NCI-H1092 (cell line): ENCODE measurements at places on chromosomes 6 and 20.

DNA sequence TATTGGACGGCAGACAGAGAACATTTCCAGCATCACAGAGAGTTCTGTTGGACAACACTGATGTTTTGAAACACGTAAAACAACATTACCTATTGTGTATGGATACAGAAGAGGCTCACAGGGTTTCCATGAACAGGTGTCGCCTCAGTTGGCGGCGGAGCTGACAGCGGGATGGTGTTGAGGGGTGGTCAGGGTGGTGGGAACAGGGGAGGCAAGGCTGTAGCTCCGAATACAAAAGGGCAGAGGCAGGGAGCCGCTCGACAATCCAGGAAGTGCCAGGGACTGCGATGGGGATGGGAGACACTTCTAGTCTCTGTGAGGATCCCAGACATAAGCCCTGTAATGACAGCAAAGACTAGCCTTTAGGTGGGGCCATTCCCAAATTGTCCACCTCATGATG lies 14.5 kb upstream of the PI16 start:
- DNase-seq: no peak

DNA sequence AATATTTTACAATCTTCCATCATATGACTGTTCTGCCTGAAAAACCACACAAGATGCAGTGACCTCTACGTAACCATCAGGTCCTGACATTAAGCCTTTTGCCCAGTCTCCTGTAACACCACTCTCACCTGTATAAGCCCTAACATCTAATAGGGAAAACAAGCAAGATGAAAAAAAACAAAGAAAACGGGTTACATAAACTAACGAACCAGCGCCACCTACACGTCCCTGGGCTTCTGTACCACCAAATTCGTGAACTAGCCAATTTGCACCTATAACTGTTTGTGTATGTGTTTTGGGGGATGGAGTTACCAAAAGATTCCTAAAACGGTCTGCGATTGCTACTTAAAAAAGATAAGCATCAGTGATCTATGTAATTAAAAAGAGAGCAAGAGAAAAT lies 70.2 kb downstream of the BLOC1S5 start:
- DNase-seq: no peak

DNA sequence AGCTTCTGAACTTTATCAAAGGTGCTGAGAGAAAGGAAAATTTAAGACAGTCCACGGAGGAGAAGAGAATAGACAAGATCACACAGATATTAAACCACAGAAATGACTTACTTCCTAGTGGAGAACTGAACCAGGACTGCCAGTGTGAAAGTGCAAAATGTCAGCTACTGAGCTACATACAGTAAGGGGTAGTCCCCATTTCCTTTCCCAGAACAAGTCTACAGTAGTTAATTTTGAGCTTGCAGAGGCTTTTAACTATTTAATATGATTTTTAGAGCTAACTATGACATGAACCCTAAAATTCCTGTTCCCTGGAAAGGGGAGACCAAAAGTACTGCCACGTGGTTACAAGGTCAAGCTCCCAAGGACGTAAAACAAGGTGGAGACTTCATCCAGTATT lies 45.1 kb downstream of the CEP85L start:
- DNase-seq: no peak

- no peak for DNase-seq
Observed at GRCh38 chr6:20931093-20931492, 396.8 kb downstream of the CDKAL1 start.

- DNase-seq: no peak
Observed at GRCh38 chr20:13717631-13718044, 67.1 kb downstream of the ESF1 start.

DNA sequence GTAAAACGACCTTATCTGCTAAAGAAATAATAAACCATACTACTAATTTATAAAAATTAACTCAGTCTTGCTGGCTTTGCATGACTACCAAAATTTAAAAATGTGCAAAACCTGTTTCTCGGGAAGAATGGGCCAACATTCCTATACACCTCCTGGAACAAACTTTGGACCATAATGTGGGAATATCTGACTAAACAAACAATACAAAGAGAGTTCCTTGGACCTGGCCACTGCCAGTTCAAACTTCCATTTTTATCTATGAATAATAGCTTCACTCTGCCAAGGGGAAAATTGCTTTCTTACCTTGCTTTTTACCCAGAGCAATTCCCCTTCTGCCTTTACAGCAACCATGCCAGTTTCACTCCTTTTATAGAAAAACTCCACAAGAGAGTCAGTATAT lies 38.7 kb upstream of the POU5F1 start:
- DNase-seq: no peak

DNA sequence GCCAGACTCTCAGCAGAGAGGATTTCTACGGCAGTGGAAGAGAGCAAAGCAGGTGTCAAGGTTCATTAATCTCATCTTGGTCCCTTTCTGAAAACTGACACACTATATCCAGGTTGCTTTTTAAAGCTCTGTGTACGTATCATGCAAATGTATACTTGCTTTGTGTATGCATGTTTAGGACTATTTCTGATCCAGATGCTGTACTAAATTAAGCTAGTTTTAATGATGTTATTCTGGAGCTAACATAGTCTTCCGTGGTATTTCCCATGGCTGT lies 59.2 kb upstream of the SNX9 start:
- DNase-seq: no peak

DNA sequence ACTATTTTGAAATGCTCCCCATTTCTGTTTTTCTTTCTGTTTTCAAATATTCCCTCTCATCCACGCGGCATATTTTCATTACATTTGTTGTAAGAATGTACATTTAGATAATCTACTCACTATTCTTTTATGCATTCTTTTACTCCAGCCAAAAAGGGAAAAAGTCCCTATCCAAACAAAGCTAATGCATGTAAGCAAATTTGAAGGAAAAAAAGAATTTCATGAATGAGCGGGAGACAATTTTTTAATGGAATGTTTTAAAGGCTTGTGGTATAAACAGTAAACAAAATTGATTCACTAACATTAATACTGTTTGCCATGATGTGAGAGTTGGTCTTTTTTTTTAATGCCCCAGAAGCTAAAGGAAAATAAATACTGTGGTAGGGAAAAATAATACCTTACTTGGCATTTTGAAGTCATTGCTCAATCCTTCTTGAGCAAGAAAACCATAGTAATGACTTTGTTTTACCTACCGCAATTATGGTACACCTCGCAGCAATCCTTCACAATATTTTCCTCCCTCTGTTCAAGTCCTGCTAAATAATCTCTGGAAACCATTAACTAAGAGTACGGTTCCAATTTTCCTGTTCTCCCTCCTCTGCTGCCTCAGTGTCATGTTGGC lies 79.0 kb downstream of the BACH2 start:
- DNase-seq: no peak

- DNase-seq: no peak
Observed at GRCh38 chr20:37226889-37227288, 34.7 kb downstream of the GHRH start.

DNA sequence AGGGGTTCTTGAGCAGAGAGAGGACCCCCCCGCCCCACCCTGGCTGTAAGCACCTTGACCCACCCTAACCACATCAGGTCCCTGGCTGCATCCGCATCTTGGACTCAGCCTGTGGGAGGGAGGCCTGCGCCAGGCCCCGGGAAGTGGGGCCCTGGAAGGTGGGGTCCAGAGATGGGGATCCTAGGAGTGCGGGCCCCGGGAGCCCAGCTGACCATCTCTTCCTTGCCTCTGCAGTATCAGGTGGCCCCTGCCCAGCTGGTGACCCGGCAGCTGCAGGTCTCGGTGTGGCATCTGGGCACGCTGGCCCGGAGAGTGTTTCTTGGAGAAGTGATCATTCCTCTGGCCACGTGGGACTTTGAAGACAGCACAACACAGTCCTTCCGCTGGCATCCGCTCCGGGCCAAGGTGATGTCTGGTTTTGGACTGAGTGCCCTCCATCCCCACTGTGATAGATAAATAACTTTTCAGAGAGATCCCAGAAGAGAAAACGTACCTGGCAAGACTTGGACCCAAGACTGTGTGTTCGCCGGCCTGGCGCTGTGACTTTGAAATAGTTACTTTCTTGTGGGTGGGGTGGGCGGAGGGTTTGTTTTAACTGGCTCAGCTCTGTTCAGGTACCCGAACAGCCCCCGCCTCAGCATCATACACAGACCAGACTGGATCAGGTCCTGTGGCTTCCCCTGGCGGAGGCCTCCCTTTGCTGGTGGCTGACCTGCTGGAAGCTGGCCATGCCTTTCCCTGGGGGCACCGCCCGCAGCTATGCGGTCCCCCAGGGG lies 62.0 kb downstream of the EZR start:
- DNase-seq: no peak

GRCh38 chr6:44671333-44671732 lies 283.8 kb downstream of the CDC5L start:
- no peak for DNase-seq

DNA sequence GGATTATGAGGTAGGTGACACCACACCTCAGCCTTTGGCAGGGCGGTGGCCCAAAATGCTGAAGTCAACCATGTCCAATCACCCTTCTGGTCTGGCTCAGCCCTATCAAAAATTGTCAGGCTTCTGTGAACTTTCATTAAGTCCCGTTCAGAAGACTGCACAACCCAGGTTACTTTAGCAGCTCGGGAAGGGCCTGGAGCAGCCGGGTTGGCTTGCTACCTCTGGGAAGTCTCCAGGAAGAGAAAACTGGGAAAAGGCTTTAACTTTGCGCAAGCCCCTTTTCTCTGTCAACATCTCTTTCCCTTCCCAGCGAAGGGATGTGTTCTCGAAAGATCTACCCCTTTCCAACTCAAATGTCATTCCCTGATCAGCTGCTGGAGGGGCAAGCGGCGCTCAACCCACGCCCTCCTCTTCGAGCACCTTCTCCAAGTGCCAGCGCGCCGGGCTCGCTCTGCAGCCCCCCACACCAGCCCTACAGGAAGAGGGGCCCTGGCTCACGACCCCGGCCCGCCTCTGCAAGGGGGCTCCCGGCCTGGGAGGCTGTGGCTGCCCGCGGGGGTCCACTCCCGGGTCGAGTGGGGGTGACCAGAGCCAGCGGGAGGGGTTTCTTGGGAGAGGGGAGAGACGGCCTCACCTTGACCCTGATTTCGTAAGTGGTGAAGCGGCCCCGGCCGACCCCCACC lies 573 bp downstream of the SNX3 start:
- DNase-seq: no peak

DNA sequence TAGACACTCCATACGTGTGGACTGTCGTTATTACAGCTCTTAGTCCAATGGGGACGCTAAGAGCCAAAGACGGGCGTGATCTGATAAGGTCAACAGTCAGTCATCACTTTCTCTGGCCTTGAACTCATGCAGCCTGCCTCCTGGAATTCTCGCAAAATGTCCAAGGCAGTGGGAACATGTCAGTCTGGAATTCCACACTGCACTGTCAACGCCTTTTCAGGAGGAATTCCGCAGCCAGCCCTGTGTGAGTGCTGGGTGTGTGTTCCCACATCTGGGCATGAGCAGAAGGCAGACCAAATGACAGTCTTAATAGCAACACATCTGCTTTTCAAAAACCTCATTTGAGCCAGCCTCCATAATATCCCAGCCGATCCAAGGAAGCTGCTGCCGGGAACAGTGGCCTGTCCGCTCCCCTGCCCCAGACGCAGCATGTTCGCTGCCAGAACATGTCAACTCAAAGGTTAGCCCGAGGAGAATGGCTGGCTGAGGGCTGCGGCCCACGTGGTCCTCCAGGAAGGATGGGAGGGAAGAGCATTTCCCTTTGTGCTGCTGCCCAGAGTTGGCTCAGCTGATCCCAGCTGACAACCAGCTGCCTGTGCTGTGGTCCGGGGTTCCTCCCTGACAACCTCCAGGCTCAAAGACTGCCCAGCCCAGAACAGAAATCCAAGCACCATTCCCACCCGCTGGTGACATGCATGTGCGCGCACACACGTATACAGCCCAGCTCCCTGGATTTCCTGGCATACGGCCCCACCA lies 103.1 kb downstream of the SULF2 start:
- no peak for DNase-seq

DNA sequence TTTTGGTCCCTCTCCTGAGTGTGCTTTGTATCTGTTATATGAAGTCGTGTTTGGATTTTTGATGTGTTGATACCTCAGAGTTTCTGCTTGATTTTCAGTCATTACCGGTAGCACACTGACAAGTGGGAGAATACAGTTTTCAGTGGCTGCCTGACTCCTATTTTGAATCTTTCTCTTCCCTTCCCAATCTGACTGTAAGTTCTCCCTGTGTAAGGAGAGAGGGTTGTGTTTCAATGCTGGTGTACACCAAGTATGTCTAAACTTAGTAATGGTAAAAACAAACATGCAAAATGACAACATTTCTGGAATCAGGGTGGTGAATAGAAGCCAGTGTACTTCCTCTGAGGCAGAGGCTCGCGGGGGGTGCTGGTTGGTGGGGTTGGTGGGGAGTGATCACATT lies 103.4 kb downstream of the HIVEP1 start:
- DNase-seq: no peak

DNA sequence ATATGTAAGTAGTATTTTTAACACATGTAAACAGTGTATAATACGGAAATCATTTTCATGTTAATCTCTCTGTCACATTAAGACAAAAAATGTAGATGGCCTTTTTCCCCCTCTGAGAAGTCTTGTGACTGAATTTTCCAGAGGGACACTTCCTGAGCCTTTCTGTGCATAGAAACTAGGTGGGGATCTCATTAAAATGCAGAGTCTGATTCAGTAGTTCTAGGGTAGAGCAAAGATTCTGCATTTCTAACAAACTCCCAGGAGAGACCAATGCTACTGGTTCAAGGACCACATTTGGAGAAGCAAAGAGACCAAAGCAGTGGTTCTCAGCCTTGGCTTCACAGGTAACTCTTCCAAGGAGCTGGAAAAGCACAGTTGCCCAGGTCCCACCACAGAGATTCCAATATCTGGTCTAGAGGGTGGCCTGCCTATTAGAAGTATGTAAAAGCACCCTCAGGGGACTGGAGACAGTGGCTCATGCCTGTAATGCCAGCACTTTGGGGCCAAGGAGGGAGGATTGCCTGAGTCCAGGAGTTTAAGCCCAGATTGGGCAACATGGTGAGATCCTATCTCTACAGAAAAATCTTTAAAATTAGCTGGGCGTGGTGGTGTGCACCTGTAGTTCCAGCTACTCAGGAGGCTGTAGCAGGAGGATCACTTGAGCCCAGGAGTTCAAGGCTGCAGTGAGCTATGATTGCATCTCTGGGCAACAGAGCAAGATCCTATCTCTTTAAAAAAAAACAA lies 378.5 kb downstream of the KIF16B start:
- DNase-seq: no peak

DNA sequence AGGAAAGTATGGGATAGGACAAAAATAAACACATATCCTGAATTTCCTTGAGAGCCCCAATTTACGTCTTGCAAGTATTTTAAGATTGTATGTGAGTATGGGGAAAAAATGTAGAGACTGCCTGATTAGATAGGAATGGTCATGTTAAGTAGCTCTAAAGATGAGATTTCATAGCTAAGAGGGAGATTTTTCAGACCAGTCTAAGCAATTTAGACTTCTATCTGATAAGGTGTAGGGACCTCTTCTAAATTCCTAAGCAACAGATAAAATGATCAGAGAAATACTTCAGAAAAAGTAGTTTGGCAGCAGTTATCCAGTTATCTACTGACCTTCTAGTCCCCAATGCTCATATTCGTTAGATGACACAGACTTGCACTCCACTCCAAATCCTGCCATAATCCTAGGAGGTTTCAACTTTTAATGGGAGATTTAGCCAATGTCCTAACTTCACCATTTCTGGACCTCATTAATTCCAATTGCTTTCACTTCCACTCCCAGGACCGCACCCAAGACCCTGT lies 90.0 kb downstream of the FILIP1 start:
- no peak for DNase-seq
